ENCODE measurements at places on chromosomes 2 and 18.

DNA sequence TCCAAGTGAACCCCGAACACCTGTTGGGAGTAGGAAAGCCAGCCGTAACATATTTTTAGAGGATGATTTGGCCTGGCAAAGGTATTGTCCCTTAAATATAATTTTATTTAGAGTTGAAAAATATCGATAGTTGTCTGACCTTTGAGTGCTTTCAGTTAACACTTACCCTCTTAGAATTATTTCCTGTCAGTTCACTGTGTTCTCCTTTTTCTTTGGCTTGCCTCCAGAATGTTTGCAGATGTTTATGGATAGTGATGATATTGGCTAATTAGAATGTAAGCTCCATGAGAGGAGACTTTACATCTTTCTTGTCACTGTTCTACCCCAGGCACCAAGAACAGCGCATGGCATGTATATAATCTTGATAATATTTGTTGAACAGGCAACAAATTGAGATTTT lies 19.8 kb downstream of the PIKFYVE start:
- DNase-seq: no peak

DNA sequence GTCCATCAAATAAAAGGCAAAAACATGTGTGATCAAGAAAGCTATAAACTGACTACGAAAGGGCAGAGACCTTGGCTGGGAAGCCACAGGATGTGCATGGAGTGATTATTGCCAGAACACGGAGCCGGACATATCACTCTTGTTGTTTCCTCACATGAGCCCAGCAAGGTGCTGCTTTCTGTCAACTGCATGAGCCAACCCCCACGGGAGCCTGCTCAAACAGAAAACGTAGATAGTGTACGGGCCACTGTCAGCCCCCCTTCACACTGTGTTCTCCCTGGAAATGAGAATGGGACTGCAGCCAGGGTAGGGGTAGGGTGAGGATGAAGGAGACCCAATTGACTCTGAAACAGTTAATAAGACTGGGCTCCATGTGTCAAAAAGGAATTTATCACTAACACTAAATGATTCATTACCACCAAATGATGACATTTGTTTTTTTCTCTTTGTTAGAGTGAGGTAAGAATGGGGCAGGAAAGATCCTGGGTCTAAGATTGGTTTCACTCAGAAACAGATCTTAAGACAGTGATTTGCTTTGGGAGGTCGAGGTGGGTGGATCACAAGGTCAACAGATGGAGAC lies 235.8 kb downstream of the MREG start:
- DNase-seq: no peak

- peak; percentile 46 for DNase-seq
Measured at GRCh38 chr2:197092431-197092830, 165.9 kb upstream of the PGAP1 start.

DNA sequence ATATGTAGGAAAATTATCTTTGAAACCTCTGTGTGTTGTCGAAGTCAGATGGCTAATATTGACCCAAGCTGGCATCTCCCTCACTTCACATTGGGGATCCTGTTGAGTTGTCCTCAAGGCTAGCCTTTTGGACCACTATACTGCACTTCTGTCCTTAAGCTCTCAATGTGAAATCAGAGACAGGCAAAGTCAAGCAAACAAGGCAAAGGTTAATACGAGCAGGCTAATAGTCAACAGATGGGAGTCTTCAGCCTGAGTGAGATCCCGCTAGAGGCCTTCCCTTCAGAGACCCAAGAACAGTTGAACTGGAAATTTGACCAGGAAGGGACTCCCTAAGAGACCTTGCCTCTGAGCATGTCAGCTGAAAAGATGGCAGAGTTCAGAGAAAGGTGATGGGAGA lies 475.4 kb downstream of the PARD3B start:
- DNase-seq: no peak

DNA sequence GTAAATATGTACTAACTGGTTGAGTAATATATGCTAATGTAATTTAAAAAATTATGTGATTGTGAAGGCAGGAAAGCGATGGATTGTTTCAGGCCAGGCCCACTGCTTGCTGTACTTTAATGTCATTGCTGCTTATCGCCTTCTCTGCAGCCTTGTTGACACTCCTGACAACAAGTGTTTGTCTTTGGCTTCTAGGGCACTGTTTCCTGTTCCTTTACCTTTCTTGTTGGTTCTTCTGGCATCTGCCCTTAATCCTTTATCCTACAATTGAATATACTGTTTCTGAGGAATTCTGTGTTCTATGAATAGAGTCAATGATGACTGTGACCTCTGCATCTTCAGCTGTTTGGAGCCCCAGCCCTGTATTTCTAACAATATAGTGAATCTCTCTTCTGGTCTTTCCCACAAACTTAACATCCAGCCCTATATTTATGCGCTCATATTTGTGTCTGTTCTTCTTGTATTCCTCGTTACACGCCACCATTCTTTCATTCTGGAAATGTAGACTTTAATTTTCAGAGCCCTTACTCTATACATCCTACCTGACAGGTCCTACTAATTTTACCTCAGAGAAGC lies 17.6 kb downstream of the ACSL3 start:
- no peak for DNase-seq

GRCh38 chr18:70322928-70323327 lies 34.1 kb downstream of the SOCS6 start:
- no peak for DNase-seq

DNA sequence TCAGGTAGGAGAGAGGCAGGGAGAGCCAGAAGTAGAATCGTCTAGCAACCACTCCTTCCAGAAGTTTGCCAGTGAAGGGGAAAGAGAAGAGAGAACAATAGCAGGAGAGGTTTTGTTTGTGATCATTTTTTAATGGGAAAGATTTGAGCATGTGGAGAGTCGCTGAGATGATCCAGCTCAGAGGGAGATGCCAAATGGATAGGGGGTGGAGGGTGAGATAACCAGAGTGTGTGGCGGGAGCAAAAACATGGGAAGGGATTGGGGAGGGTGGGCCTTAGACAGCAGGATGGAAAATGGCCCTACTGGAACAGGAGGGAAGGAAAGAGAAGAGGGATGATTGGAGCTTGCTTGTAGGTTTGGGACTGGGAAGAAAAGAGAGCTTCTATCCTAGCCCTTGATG lies 269.8 kb downstream of the GLI2 start:
- no peak for DNase-seq

DNA sequence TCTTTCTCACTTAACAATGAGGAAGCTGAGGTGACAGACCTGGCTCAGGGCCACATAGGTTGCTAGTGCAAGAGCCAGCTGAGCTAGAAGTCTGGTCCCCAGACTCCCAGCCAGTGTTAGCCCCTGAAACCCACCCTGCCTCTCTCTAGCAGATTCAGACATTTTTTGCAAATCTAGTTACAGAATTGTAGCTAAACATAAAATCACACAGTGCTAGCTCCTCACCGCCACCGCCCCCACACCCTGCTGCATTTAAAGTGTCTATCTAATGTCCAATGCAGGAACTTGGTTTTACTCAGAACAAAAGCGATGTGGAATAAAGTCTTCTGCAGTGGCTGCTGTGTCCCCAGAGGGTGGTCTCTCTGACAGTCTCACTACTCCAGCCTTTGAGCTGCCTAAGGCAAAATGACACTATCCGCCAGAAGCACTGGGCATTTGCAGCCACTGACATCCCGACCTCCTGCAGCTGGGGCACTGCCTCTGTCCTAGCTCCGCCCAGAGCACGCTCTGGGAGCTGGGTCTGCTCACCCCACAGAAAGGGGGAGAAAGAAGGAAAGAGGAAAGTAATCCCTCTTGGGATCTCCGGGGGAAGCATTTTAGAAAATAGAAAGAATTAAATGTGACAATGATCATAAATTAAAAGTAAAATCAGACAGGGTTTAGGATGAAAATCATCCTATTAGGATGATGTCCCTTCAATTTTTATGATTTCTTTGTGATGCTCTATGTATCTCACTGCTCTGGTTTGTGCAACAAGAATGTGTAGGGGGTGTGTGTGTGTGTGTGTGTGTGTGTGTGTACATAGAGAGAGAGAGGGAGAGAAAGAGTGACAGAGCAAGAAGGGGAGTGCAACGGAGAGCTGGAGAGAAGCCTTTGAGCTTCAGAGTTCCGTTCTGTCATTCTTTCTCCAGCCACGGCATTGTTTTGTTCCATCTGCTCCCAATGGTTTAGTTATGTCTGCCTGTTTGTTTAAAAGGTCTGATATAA lies 50.5 kb upstream of the ST8SIA3 start:
- DNase-seq: peak; percentile 46

DNA sequence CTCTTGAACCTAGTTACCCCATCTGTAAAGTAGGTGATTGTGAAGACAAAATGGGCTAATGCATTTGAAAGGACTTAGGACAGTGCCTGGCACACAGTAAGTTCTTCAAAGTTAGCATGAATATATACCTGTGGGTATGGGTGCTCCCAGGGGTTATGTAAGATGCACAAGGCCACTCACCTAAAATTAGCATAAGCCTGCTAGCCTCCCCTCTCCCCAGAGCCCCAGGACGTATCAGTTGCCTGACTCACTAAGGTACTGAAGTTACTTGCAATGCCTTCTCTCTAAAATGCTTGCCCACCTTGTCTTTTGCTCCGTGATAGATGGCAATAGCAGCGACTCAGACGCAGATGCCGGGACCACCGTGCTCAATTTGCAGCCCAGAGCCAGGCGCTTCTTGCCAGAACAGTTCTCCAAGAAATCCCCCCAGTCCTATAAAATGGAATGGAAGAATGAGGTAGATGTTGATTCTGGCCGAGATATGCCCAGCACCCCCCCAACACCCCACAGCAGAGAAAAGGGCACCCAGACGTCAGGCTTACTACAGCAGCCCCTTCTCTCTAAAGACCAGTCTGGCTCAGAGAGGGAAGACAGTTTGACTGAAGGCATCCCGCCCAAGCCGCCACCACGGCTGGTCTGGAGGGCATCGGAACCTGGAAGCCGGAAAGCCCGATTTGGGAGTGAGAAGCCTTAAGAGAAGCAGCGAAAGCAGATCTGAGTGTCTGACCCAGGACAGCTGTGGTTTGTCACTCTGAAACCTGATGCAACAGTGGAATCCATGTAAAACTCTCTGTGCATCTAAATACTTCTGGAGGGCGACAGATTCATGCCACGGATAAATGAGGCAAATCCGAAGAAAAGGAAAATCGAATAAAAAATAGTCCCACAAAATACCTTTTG lies 53.8 kb upstream of the TMEM182 start:
- no peak for DNase-seq

GRCh38 chr2:197327472-197328098 lies 17.0 kb upstream of the ANKRD44 start:
- DNase-seq: no peak

GRCh38 chr18:46301081-46301480 lies 196.9 kb downstream of the HAUS1 start:
- DNase-seq: no peak

DNA sequence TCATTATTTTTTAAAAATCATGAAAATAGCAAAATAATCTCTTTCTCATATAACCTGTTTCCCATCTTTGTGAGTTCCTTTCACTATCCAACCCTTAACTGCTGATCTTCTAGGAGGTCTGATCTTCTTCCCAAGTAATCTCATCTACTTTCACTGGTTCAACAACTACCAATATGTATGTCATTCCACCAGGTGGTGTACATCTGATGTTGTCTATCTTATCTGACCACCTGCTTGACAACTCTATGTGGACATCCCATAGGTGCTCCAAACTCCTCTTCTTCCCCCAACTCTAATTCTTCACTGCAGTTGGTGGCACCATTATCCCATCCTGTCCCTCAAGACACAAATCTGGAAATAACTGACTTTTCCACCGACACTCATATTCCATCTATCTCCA lies 62.5 kb downstream of the FAM228A start:
- no peak for DNase-seq

DNA sequence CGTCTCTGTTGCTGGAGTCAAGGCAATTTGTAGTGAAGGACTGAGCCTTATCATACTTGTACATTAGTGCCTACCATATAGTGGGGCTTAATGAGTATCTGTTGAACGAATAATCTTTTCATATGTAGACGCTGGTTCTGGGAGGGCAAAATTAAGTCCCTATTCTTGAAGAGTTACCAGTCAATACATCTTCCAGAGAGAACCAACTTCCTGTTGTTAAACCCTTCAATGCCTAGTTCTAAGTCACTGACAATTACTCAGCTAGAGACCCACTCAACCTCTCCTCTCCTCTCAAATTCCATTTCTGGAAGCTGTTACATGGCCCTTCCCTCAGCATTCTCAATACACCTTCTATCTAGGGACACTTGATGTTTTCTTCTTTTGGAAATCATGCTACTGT lies 1.1 kb upstream of the MOB4 start:
- DNase-seq: peak; percentile 3

- peak; percentile 26 for DNase-seq
Measured at GRCh38 chr2:69386360-69386759, 667 bp downstream of the GFPT1 start.

GRCh38 chr18:48641981-48642380 lies 103.2 kb downstream of the CTIF start:
- no peak for DNase-seq

GRCh38 chr2:9191041-9191481 lies 15.6 kb upstream of the ASAP2 start:
- DNase-seq: peak; percentile 69

- DNase-seq: peak; percentile 65
Measured at GRCh38 chr2:121099329-121100290, 185.4 kb downstream of the TFCP2L1 start.

GRCh38 chr2:64987001-64987955 lies 1.9 kb upstream of the SLC1A4 start:
- no peak for DNase-seq

DNA sequence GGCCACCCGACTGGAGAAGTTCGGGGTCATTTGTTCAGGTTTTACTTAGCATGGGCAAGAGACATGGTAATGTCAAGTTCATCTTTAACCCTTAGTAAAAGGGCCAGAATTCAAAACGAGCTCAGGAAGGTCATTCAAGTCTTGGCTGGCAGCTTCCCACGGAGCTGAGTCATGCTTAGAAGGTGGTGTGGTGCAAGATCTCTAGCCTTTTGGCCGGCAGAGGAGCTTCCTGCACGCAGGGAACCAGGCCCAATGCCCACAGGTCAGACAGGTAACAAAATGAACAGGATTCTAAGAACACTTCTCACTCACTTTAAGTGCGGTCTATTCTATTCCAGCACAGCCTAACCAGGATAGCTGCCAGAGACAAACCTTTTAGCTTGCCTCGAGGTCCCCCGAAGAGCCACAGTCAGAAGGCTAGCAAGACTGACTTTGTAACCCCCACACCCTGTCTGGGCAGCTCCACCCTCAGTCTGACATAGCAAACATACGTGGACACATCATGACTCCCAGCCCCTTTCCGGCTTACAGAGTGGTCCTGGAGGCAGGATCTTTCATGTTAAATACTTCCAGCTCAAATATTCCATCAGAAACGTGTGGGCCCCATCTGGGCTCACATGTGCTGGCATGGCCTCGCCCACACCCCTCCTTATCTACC lies 292.7 kb downstream of the BCL11A start:
- no peak for DNase-seq

GRCh38 chr2:171383134-171383533 lies 50.7 kb downstream of the METTL8 start:
- DNase-seq: no peak

GRCh38 chr2:202171241-202171825 lies 67.1 kb downstream of the SUMO1 start:
- peak; percentile 42 for DNase-seq

DNA sequence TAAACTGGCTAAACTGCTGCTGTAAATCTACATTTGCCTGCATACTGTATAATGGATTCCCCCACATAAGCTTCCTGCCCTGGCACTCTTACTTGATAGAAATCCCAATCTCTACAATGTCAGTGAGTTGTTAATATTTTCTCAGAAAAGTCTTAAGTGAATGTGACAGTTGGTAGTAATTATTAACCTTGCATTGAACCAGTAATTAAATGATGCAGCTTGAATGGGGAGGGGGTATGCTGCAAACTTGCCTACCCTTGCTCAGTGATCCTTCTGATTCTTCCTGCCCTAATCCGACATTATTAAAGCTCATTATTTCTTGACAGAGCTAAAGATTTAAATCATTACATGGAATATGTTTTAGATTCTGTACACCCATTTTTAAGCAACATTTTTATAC lies 119.0 kb upstream of the CDH7 start:
- no peak for DNase-seq

- DNase-seq: no peak
Measured at GRCh38 chr2:198136142-198136541, 331.7 kb downstream of the PLCL1 start.
